ENCODE measurements at places on chromosomes 11 and 22.

GRCh38 chr11:10298342-10298741, 4.3 kb upstream of the SBF2 start:
- DNase-seq = no peak

GRCh38 chr11:103413266-103413888, 304.2 kb downstream of the DYNC2H1 start:
- no peak for DNase-seq

GRCh38 chr22:17792854-17793434, 18.7 kb upstream of the BID start:
- DNase-seq = no peak

DNA sequence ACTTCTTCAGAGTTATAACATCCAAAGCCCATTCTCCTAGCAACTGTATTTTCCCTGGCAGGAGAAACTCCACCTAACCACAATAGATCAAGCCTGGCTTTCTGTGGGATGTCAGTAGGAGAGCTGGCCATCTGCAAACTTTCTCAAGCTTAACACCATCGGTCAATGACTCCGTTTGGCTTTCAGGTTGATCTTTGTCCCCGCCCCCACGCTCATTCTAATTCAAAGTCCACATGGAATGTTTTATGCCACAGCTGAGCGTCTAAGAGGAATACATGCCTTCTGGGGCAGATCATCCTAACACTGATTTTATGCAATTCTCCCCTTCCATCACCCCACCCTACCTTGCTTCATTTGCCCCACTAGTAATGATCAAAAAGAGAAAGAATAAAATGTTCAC, 4.8 kb downstream of the GVQW3 start:
- no peak for DNase-seq

DNA sequence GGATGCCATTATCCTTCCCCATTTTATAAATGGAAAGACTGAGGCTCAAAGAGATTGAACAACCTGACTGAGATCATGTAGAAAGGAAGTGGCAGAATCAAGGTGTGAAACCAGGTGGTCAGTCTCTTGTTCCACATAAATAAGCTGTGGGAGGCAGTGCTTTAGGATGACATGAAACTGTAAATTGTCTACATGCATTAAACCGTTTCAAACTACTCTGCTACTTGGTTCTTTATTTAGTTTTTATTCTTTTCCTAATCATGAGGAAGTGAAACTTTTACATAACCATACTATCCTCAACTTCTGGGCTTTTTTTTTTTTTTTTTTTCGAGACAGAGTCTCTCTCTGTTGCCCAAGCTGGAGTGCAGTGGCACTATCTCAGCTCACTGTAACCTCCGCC, 34.9 kb downstream of the CADM1 start:
- no peak for DNase-seq

GRCh38 chr11:71572811-71573210, 7.4 kb downstream of the KRTAP5-10 start:
- no peak for DNase-seq

DNA sequence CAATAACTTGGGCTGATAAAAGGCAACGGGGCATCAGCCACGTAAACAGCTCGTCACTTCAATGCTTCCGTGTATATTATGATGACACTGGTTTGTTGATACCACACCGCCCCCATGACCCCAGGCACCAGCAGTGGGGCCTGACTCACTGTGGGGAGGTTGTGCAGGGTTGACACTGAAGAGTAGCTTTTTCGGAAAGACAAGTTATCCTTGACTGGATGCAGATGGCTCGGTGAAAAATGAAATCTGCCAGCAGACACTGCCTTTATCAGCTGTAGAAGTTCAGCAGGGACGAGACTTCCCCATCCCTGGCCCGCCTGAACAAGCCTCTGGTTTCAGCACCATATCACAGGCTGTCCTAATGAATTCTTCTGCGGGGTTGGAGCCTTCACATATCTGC, 55.6 kb downstream of the WT1 start:
- no peak for DNase-seq

DNA sequence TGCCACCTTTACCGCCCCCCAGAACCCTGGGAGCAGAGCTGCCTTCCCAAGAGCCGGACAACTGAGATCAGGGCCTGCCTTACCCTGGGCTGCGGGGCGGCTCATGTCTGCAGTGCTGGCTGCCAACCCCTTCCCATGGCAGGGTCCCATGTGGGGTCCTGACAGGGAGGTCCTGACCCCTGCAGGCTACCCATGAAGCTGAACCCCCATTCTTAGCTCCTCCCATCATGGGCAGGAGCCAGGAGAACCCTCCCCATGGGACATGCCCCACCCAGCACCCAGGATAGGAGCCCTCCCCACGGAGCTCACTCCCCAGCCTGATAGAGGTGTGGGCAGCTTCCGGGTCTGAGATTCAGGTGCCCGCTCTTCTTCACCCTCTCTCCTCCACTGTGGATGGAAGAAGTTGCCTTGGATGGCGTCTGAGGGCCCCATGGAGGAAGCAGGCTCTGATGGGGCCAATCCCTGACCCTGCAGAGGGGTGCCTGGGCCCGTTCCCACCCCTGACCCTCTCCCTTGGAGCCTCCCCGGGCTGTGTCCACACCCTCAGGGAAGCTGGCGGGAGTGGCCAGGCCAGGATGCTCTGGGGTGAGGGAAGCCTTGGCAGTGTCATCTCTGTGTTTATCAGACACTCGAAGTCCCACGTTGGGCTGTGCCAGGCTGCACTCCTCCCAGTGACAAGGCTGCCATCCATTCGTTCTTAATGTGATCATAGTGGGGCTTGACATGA, 1508.2 kb downstream of the BRD1 start:
- DNase-seq = no peak

DNA sequence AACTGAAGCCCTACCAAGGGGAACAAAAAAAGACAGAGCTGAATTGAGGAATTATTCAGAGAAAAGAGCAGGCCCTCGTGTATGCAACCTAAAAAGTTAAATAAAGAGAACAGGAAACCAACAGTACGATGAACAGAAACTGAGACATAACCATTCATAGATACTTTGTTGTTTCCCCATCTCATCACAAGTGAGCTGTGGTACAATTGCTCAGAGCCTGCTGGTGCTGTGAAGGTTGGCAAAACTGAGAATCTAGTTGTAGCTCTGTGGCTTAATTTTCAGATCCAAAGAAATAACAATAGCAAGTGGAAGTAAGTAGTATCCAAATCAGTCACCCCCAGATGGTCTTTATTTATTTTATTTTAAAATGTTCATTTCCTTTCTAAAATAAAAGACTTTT, 37.7 kb upstream of the BLID start:
- DNase-seq = no peak

DNA sequence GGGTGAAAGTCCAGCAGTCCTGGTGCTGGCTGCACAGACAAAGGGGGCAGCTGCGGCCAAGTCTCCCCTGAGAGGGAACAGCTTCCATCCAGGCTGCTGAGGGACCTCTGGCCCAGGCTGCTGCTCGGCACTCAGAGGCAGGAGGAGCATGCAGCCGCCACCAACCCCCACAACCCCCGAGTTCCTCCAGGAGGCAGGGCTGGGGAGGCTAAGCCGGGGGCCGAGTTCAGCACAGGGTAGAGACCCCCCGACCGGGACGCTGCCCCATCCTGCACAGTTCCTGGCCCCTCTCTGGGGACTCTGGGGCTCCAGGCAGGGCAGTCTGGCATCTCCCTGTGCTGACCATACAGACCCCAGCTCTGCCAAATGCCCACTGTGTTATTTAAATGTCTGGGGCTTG, 20.2 kb downstream of the IGSF9B start:
- DNase-seq = no peak

GRCh38 chr11:133957900-133958299, 1.1 kb upstream of the IGSF9B start:
- no peak for DNase-seq

GRCh38 chr11:114343020-114343419, 46.8 kb downstream of the NNMT start:
- no peak for DNase-seq

- no peak for DNase-seq
Measured at GRCh38 chr11:131626788-131627187, 256.4 kb downstream of the NTM start.

- DNase-seq = no peak
Measured at GRCh38 chr22:46619830-46620501, at the start of gene GRAMD4. GRAMD4 (plus strand) TSS chr22:46620386; CDS start chr22:46626800, 6,414 bp downstream.

DNA sequence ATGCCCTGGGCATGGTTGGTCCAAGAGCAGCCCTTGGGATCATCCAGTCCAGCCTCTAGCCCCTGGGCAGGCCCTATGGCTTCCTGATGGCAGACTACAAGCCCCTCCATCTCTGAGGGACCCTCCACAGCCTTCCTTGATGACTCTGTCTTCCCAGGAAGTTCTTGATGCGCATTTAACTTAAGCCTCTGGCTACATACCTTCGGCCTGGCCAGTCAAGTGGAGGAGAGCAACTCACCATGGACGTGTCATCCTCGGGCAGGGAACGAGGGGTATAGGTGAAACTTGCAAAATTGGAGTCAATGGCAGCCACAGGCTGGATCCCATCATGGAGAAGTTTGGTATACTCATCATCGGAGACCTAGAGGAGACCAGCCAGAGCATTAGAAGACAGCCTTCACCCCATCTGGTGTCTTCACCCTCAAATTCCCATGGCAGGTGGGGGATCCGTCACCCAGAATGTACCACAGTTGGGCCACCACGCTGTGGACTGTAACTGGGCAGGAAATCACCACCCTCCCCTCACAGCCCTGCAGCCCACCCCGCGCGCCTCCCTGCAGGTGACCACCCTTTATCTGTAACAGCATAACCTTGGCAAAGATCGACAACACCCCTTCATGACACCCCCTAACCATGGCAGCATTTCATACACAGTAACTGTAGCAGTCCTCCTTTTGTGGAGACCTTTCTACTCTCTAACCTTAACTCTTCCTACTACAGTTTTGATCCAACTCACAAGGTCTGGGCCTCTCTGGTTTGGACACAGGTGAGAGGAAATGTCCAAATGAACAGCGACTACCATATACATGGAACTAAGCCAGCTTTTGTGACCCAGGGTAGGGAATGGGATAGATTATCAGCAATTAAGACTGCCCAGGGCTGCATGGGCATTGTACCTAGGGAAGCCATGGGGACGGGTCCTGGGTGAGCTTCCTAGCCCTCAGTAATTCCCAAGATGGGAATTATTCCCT, 91.7 kb downstream of the PDE2A start:
- DNase-seq = no peak

DNA sequence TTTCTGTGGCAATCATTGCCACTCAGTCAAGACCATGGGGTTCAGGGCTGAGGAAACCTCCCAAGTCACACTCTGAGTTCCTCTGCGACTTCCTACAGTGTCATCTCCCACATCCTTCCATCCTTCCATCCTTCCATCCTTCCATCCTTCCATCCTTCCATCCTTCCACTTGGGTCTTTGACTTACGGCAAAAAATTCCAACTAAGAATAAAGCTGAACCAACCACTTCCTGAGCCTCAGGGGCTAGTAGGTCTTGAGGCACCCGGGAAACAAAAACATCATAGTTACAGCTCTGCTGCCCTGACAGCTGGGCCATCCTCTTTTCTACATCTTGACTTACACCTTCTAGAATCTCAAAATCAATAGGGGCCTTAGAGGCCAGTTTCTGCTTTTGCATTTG, 32.1 kb downstream of the EHF start:
- no peak for DNase-seq

- DNase-seq = no peak
Measured at GRCh38 chr22:36208914-36209313, 7.3 kb upstream of the APOL4 start.

DNA sequence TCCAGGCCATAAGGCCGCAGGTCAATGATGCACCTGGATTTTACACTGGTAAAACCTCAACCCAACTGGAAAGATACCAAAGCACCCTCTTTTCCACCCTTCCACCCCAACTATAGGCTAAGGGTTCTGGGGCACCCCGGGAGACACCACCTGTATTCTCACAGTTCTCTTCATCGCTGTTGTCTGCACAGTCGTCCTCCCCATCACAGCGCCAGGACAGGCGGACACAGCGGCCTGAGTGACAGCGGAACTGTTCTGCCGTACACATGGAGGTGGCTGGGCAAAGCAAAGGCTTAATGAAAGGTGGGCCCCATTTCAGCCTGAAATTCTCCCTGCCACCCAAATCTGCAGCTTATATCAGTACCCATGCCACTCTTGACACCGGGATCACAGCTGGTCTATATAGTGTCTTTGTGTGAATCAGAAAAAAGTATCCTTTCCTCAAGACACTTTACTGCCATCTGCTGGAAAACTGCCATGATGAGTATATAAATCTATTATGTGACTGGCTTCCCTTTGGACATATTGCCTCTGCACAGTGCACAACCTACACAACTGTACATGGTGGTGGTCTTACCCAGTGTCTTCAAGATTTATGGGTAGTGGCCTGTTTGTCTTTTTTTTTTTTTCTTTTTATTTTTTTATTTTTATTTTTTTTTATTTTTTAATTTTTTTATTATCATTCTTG, 21.5 kb downstream of the LRP4 start:
- DNase-seq = no peak

DNA sequence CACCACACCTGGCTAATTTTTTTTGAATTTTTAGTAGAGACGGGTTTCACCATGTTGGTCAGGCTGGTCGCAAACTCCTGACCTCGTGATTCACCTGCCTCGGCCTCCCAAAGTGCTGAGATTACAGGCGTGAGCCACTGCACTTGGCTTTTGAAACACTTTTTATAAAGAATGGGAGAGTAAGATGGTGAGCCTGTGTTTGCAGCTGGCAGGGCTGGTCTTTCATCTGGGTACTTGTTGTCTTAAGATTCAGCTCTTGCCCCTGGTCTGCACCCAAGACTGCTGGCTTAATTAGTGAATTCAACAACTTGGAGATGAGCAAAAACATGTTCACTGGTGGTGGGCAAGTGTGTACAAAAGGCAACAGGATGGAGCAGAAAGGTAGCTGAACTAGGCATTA, 4.0 kb downstream of the TSPAN18 start:
- DNase-seq = no peak

- DNase-seq = peak; percentile 100
Measured at GRCh38 chr11:9460322-9461062, at the start of gene ZNF143. ZNF143 (plus strand) TSS chr11:9461012; CDS start chr11:9471309, 10,297 bp downstream.

DNA sequence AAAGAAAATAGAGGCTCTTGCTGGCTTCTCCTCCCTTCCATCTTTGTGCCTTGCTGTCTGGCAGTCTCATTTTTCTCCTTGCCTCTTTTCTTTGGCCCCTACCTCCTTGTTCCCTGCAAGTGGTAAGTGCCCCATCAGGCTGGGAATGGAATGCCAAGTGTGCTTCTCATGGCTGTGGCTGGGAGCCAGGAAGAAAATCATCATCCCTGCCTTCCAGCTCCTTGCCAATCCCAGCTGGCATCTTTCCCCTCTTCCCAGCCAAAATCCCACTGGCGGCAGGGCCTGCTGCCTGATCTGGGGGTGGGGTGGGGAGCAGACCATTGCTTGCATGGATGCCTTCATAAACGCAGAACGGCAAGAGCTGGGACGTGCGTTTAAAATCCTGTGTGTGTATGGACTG, 27.0 kb upstream of the SLC25A18 start:
- no peak for DNase-seq

DNA sequence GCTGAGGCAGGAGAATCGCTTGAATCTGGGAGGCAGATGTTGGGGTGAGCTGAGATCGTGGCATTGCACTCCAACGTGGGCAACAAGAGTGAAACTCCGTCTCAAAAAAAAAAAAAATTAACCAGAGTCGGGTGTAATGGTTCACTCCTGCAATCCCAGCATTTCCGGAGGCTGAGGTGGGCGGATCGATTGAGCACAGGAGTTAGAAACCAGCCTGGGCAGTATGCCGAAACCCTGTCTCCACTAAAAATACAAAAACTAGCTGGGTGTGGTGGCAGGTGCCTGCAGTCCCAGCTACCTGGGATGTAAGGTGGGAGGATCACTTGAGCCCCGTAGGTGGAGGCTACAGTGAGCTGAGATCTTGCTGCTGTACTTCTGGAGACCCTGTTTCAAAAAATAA, 1.5 kb downstream of the RANGAP1 start:
- DNase-seq = no peak

GRCh38 chr22:47064416-47064815, 302.0 kb downstream of the TBC1D22A start:
- no peak for DNase-seq

GRCh38 chr11:11416502-11416901, 63.5 kb upstream of the CSNK2A3 start:
- DNase-seq = no peak
